CD14-positive monocyte (primary cell): ENCODE measurements at places on chromosomes 6 and 20.

DNA sequence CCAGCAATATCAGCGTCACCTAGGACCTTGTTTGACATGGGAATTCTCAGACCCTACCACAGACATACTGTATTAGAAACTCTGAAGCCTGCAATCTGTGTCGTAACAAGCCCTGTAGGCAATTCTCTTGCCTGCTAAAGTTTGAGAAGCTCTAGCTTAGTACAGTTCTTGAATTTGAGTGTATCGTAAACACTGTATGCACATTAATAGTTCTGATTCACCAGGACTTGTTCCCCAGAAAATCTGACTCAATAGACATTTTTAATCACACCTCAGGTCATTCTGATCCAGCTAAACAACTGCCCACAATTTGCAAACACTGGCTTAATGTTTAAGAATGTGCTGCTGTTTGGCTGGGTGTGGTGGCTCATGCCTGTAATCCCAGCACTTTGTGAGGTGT, 414.3 kb downstream of the TFAP2A start:
- DNase-seq: no peak

- peak; percentile 44 for DNase-seq
Measured at GRCh38 chr6:83536034-83536646, 23.8 kb downstream of the PRSS35 start.

DNA sequence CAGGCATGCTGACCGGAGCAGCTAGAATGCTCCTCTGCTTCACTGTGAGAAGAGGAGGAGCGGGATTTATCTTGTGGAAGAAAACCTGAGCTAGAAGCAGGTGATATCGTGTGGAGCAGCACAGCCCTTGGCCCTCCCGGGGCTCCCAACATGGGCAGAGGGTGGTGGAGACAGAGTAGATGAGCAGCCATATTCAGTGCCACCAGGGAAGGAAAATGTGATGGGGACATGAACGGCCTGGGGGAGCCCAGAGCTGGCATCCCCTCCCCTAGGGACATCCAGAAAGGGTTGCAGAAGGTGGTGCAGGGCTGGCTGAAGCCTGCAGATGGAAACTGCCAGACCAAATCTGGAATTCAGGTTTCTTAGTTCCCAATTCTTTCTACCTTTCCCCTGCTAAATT, 24.9 kb upstream of the TBXT start:
- DNase-seq: no peak

DNA sequence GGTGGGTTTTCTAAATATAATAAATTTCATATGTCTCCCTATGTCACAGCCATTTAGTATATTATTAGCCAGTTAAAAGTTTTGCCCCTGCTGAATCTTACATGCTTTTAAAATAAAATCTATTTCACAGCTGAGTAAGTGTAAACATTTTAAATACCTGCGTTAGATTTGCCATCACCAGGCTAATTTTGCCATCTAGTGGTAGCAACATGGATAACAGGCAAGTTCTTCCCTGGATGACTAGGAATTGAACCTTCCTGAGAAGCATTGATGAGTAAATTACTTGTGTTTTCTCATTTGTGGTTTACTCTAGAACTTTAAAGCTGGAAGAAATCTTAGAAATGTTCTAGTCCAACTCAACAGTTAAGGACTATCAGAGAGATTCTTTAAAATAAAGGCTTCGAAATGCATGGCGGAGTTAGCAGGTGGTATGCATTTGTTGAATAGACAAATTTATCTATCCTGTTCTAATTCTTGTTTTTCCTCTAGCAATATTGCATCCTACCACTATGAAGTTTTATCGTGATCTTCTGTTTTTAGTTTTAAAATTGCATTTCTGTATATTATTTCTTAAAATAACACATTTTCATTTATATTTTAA, 2.6 kb downstream of the PRSS35 start:
- peak; percentile 62 for DNase-seq

DNA sequence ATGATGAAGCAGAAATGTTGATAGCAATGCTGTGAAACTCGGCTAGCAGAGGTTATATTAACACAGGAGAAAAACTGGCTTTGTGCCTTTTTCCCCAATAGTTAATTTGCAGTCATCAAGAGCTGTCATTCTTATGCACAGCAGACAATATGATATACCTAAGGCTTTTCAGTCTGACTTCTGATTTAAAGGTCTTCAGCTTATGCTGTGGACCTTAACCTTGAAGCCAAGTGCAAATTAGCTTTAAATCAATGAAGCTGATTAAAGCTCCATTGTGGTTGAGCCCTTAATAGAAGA, 171.6 kb upstream of the ID4 start:
- DNase-seq: no peak

DNA sequence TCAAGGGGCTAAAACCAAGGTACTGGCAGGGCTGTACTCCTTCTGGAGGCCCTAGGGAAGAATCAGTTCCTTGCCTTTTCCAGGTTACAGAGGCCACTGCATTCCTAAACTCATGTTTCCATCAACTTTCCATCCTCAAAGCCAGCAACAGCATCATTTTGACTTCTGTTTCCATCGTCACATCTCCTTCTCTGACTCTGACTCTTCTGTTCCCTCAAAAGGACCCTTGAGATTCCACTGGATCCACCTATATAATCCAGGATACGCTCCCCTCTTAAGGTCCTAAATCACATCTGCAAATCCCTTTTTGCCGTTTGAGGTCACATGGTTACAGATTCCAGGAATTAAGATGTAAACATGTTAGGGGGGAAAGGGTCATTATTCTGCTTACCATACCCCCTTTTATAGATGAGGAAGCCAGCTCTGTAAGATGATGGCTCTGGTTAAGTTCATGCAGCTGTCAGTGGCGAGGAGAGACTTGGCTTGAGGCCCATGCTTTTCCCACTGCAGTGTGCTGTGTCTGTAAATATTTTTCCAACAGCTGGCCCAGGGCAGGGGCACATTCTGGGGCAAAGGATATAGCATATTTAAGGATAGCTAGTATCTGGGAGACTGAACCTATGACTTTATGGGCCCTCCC, 114.6 kb downstream of the TNFRSF21 start:
- DNase-seq: no peak

DNA sequence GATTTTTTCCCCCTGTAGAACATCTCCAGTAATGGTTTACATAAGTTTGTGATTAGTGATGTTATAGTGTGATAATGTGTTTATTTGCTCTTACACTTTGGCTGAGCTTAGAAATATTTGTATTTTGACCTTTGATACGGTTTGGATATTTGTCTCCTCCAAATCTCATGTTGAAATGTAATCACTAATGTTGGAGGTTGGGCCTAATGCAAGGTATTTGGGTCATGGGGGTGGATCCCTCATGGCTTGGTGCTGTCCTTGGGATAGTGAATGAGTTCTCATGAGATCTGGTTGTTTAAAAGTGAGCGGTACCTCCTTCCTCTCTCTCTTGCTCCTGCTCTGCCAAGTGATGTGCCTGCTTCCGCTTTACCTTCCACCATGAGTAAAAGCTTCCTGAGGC, 147.2 kb downstream of the CCDC170 start:
- no peak for DNase-seq

DNA sequence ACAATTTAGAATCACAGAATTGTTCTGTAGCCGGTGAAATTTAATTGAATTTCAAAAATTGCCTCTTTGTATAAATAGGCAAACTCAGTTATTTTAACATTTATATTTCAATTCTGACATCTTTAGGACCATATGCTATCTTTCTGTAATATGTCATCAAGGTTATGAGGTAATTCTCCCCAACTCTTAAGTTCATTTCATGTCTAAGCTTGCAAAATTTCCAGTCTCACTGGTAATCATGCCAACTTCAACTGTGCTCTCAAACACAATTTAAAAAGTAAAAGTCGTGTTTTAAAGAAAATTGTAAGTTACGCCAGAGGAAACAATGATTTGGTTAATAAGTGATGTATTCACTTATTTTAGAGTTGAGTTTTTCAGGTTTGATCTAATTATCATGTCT, 1.4 kb downstream of the NCOA7 start:
- no peak for DNase-seq

GRCh38 chr6:163395122-163395830, 19.2 kb upstream of the QKI start:
- DNase-seq: no peak

GRCh38 chr20:20413810-20414281, 45.9 kb downstream of the INSM1 start:
- DNase-seq: no peak

DNA sequence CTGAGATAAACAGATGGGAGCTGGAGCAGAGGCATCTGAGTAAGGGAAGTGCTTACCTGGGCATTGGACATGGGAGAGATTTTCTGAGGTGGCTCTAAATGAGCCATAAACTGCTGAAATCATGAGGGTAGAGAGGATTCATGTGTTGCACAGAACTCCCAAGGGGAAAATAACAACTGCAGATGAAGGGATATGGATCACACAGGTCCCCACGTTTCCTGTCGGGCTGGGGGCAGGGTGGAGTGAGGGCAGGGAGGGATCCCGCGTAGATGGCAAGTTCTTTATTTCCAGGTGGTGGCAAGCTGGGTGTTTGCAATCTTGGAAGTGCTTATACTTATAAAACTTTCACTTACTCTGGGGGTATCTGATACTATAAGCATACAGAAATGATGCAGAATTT, 422.6 kb upstream of the FLRT3 start:
- DNase-seq: no peak
